ENCODE measurements at places on chromosomes 1 and 21.

- DNase-seq, result no peak
Observed at GRCh38 chr1:167996266-167996665, 59.4 kb upstream of the MPC2 start.

DNA sequence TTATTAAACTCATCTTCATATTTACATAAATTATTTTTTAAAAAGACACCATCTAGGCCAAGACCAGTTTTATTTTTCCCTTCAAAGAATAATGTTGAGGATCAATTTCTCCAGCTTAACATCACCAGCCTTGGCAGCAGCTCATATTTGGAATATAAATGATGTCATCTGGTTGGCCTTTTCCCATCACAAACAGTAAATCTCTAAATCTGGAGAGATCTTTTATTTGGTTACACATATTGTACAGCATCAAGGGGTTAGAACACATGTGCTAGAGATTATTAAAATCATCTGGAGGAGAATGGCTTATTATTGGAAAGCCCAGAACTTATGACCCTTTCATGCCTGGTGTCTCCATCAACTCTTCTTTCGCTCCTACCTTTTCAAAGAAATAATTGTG, 508.8 kb downstream of the PLPP3 start:
- DNase-seq, result no peak

- no peak for DNase-seq
Observed at GRCh38 chr1:184449916-184450315, 63.1 kb downstream of the C1orf21 start.

GRCh38 chr1:5370311-5370710, 621.9 kb downstream of the NPHP4 start:
- no peak for DNase-seq

- no peak for DNase-seq
Observed at GRCh38 chr1:199937661-199938060, 89.8 kb upstream of the NR5A2 start.

DNA sequence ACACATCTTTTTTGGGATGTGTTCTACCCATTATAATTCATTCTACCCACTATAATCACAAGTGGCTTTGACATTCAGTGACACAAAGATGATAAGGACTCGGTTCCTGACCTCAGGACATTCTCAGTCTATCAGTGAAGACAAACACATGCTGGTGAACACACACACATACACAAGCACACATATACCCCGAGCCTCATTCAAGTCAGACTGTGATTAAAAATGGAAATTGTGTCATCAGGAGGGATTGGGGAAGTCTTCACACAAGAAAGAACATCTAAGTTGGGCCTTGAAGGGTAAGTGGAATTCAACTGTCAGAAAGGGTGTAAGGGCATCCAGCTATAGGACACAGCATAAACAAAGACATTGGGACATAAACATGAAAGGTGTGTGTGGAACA, 2.6 kb upstream of the LAD1 start:
- no peak for DNase-seq

- DNase-seq, result no peak
Observed at GRCh38 chr1:211908453-211908852, 77.9 kb upstream of the LPGAT1 start.

DNA sequence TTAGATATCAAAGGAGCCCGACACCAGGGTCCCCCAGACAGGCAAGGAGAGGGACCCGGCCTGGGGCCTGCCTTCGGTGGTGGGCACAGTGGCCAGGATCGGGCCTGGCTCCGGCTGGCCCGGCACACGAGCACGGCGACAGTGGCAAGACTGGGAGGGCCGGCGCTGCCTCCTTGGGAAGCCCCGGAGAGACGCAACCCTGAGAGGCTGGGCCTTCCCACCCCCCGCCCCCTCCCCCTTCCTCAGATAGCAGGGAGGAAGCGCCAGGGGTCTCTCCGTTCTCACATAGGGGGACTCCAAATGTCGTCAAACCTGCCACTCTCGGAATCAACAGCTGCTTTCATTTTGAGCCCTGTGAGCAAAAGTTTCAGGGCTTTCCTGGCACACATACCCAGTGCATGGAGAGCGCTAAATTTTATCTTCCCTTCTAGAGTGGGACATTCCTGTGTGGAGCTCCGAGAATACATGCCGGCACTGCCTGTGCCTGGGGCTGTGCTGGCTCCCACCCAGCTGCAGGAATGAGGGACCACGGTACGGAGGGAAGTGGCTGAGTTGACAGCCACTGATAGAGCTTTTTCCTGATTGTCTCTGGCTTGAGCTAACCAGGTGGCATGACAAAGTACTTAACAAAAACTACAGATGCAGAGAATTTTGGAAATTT, 62.4 kb downstream of the CD247 start:
- DNase-seq, result no peak

GRCh38 chr1:115089420-115090185, at the start of gene TSPAN2:
Gene TSPAN2 (minus strand): TSS chr1:115089503. CDS start chr1:115089432, 71 bp downstream.
- peak; percentile 13 for DNase-seq

DNA sequence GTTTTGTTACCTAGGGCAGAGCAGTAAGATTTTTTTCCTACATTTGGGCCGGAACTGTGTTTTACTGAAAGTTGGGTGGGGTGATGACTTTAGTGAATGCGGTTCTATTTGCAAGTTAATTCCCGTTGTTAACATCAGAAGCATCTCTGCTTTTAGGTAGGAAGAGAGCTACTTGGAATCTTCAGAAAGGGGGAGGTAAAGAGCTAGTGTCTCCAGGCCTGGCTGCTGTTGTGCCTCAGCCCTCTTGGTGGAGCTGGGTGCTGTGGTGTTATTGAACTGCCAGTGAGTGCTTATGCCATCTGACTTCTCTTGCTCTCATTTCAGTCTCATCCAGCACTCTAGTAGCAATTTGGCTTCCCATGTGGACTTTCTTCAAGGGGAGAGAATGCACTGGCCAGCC, 3.4 kb downstream of the KDM4A start:
- no peak for DNase-seq

- DNase-seq, result no peak
Observed at GRCh38 chr1:91703095-91703494, 182.9 kb downstream of the TGFBR3 start.

DNA sequence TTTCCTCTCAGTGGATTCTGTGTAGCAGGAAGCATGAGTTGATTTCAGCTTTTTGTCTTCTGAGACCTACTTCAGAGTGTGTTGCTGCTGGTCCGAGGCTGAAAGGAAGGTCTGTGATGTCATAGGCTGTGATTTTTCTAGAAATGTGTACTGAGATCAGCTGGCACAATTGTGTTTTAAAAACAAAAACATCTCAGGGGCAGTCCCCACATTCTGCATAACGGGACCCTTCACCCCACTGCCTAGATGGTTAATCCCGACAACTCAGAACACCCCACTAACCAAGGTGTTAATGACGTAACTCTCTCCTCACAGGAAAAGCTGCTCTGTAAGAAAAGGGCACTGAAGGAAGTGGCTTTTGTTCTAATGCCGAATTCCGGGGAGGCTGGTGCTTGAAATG, 59.8 kb upstream of the PPP2R5A start:
- no peak for DNase-seq

DNA sequence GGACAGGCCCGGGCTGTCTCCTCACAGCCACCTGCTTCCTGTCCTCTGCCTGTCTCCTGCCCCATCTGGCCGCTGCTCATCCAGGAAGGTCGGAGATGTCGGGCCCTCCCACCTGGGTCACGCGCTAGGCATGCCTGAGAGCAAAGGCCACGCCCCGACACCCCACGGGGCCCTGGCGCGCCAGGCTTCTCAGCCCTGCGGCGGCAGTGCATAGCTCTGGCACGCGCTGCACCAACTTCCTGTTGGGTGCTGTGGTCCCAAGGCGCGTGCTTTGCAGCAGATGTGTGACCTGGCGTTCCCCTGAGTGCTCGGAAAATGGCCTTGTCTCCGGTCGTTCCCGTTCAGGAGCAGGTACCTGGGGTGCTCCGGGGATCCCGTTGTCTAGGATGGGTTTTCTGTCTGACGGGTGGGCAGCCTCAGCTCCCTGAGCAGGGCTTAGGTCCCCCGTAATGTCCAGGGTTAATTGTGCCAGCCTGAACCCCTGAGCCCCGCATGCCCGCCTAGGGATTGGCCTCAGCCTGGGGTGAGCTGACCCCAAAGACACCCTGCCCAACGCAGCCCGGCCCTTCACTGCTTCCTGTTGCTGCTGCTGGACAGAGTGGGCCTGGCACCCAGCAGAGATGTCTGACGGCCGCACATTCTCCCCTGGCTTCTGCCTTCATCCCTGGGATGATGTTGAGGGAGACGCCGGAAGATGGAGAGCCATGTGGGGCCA, 19.4 kb upstream of the KCNAB2 start:
- DNase-seq, result peak; percentile 82

GRCh38 chr21:28936036-28936435, 56.6 kb downstream of the LTN1 start:
- no peak for DNase-seq

DNA sequence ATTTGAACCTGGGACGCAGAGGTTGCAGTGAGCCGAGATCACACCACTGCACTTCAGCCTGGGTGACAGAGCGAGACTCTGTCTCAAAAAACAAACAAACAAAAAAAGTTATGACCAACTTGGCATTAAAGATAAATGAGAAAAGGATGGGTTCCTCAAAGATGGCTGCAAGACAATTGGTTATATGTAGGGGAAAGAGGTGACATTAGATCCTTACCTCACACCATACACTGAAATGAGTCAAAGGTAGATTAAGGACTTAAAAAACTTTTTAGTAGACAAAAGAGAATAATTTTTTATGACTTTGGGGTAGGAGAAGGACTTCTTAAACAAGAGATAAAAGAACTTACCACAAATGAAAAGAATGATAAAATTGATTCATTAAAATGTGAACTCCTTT, 74.5 kb downstream of the SYF2 start:
- no peak for DNase-seq

DNA sequence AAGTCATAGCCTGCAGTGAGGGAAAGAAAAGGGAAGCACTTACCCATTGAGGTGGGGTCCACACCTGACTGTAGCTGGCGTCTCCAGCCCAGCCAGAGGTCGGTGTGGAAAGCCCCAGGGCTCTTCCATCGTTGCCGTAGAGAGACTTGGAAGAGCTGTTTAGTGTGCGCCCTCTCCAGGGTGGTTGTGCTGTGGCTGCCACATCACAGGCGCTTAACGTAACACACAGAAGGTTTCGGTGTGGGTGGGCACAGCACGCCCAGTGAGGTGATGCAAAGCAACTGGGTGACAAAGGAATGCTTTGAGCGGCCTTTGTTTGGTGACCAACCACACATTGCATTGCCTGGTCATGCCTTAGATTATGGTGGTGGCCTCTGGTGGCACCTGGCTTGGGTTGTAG, 36.8 kb upstream of the KIF1B start:
- DNase-seq, result no peak

DNA sequence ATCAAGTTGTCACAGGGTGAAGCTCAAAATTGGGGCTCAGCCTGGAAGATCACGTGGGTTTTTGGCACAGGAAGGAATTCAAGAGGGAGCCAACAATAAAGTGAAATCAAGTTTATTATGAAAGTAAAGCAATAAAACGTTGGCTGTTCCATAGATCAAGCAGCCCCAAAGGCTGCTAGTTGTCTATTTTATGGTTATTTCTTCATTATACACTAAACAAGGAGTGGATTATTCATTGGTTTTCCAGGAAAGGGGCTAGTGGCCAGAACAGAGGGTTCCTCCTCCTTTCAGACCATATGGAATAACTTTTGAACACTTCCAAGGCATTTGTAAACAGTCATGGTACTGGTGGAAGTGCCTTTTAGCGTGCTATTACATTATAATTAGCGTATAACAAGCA, 723.5 kb upstream of the ADAMTS5 start:
- no peak for DNase-seq

Measured in activated CD4-positive, alpha-beta T cell treated with anti-CD3 and anti-CD28 coated beads, Interleukin-2, amount 50 U/mL, for 24 hours (primary cell).